Caco-2 (cell line): ENCODE measurements at places on chromosomes 7 and 10. TPM values are rescaled to one million over a fixed set of nuclear protein-coding genes. Genes with fewer than 3 reads are reported as not detected.

The UNC5B gene
- total RNA-seq, result 16.2 and 22.4 TPM in 2 replicates

The CALML3 gene
- total RNA-seq, result 0.18 TPM in 1 of 2 replicates, not detected in the other

DNA sequence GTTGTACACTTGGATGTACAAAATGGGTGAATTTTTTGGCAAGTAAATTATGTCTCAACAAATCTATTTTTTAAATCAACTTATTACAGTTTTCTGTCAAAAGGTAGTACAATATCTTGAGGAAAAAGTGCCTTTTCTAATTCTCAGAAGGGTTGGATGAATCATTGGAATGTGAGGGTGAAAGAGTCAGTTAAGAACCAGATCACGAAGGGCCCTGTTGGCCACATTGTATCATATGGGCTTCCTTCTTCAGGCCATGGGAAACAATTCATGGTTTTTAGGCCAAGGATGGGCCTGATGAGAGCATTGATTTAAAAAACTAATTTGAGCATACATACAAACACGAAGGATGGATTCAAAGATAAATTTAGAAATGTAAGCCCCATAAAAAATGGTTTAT lies 503.7 kb downstream of the TNS3 start:
- H3K4me1 ChIP-seq, result no peaks in the 10 kb centered on the region
- H3K27me3 ChIP-seq, result no peaks in the 10 kb centered on the region
- H3K27ac ChIP-seq, result no peak overlapping the region
- H3K4me3 ChIP-seq, result no peak overlapping the region
- DNase-seq, result no peak
- no peaks in the 10 kb centered on the region for H3K36me3 ChIP-seq

DNA sequence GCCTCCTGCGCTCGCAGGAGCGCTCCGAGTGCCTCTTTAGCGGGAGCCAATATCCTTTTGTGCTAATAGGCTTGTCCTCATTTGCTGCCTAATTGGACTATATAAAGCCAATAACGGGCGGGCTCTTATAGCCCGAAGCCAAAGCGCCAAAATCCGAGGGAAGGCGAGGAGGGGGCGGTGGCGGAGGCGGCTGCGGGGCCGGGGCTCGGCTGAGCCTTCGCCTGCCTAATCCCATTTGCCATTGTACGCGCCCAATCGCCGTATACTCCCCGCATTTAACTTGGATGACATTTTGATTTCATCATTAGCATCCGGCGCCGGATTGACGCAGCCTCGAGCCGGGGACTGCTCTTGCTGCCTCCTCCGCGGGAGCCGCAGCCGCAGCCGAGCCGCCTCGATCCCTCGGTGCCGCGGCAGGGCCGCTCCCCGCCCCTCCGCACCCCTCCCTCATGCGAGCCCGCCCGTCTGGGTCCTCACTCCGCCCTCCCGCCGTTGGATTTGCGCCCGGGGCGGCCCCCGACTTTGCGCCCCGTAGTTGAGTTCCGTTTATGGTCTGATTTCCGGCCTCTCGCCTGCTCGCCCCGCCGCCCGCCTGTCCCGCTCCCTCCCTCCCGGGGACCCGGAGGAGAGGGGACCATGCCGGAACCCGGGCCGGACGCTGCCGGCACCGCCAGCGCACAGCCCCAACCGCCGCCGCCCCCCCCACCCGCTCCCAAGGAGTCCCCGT lies at the start of gene HMX3:
TSS of gene HMX3 (plus strand) at position 556 of the 727 bp plus-strand sequence. CDS start at position 637, 81 bp downstream.
- peaks cover 8% of the 10 kb centered on the region for H3K27me3 ChIP-seq
- no peak for DNase-seq
- no peaks in the 10 kb centered on the region for H3K36me3 ChIP-seq
- peak within 1 kb of the TSS; percentile 35 for H3K4me3 ChIP-seq
- no peak within 1 kb of the TSS for H3K27ac ChIP-seq

DNA sequence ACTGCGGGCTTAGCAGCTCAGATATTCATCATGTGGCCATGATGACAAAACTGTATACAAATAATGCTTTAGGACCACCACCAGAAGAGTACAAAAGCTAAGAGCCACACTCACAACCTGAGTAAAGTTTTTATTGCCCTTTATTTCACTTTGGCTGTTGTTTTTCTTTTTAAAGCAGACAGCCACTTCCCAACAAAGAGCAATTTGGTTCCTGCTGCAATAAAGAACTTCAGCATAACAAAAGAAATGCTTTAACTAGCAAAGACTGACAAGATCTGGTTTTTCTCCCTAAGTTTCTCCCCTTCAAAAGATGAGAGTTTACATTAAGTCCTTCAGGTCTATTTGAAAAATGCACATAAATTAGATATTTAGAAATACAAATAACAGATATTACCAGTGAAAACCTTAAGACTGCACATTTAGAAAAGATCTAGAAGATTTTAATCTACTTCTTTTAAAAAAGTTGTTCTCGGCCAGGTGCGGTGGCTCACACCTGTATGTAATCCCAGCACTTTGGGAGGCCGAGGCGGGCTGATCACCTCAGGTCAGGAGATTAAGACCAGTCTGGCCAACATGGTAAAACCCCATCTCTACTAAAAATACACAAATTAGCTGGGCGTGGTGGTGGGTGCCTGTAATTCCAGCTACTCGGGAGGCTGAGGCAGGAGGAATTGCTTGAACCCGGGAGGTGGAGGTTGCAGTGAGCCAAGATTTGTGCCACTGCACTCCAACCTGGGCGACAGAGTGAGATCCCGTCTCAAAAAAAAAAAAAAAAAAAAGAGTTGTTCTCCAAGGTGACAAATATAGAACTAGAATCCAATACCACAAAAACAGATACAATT lies 59.4 kb downstream of the WAPL start:
- H3K27ac ChIP-seq, result no peak overlapping the region
- no peak overlapping the region for H3K4me3 ChIP-seq
- DNase-seq, result no peak
- peaks cover 5% of the 10 kb centered on the region for H3K36me3 ChIP-seq
- no peaks in the 10 kb centered on the region for H3K4me1 ChIP-seq
- no peaks in the 10 kb centered on the region for H3K27me3 ChIP-seq

- H3K36me3 ChIP-seq, result no peaks in the 10 kb centered on the region
- H3K27me3 ChIP-seq, result no peaks in the 10 kb centered on the region; the same call in 1 of the 2 replicates
- no peak overlapping the region for H3K27ac ChIP-seq
Measured at GRCh38 chr7:77184990-77185389, 14.6 kb downstream of the FGL2 start.

DNA sequence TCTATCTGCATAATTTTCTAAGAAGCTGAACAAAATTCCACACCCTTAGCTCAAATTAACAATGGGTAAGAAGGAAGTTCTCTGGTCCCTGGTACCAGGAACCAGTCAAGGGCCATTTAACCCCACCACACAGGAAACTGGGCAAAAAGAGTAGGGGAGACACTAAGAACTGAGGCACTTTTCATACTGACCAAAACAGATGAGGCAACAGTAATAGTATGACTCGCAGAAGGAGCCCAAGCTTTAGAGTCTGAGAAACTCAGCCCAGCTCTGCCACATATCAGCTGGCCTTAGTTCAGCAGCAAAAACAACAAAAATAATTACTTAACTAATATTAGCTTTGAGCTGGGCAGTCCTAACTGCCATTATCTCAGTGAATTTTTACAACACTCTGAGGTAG lies 221.2 kb downstream of the FAM107B start:
- H3K36me3 ChIP-seq, result no peaks in the 10 kb centered on the region; the same call in 1 of the 2 replicates
- peak overlapping the region; percentile 40 for H3K27ac ChIP-seq
- no peaks in the 10 kb centered on the region for H3K27me3 ChIP-seq
- H3K4me3 ChIP-seq, result no peak overlapping the region
